Fibroblast of the aortic adventitia (primary cell): ENCODE measurements at places on chromosomes 7 and 10. TPM values are rescaled to one million over a fixed set of nuclear protein-coding genes. Genes with fewer than 3 reads are reported as not detected.
A peak's percentile ranks its signal among the peaks of the same experiment; 100 is the strongest.

SH2D4B gene
- total RNA-seq, result not detected in 2 replicates

COL1A2 gene
- 4,453 and 32,213 TPM in 2 replicates for total RNA-seq

EVX1 gene
- not detected in 2 replicates for total RNA-seq

FAM25A gene
- not detected in 2 replicates for total RNA-seq

PAPOLB gene
- total RNA-seq, result 0.18 TPM in 1 of 2 replicates, not detected in the other

DNA sequence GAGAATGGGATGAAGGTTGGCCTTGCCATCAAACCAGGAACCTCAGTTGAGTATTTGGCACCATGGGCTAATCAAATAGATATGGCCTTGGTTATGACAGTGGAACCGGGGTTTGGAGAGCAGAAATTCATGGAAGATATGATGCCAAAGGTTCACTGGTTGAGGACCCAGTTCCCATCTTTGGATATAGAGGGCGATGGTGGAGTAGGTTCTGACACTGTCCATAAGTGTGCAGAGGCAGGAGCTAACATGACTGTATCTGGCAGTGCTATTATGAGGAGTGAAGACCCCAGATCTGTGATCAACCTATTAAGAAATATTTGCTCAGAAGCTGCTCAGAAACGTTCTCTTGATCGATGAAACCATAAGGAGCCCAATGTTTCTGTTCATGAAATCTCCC, 637 bp downstream of the RPEL1 start:
- DNase-seq, result no peak

GRCh38 chr7:150852371-150852905, at the start of gene AOC1:
TSS of gene AOC1 (plus strand) at chr7:150852517. CDS start at chr7:150856471, 3,954 bp downstream.
- DNase-seq, result no peak

GRCh38 chr7:136033413-136034031, 56.4 kb upstream of the MTPN start:
- no peak for DNase-seq

DNA sequence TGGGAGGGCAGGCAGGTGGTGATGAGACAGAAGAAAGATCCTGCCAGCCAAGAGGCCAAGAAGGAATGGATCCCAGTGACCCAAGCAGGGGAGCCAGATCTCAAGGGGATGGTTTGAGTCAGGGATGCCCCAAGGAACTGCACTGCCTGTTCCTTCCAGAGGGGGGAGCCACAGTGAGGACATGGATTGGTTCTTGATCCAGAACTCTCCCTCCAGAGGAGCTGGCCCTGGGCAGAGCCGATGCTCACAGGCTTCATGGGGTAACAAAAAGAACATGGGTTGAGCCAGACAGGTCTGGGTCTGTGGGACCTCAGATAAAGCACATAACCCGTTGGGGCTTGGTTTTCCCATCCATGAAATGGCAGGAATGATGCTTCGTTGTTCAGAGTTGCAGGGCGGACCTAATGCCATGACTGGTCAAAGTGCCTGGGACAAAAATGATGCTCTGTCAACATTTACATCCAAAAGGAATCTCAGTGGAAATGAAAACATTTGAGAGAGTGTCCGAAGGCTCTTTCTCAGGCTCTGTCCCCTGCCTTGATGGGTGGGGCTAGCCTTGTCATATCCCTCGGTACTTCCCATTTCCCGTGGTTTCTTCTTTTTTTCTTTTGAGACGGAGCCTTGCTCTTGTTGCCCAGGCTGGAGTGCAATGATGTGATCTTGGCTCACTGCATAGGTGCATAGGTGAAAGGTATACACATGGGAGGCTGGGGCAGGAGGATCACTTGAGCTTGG, 4.7 kb upstream of the DENND2A start:
- DNase-seq, result no peak

DNA sequence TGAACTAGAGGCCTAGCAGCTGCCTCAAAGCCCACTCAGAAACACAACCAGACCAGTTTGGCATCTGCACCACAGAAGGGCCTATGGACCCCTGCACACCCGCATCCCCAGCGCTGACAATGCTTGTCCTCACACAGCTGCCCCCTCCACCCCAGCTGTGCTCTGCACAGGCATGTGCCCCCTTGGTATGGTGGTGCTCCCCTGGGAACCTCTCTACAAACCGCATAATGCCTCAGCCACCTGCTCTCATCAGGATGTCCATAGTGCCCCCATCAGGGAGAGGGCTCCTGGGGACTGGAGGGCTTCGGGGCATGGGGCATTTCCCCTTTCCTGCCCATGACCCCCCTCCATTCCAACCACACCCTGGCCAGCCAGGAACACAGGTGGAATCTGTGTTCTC, 347.5 kb downstream of the GRID1 start:
- no peak for DNase-seq

- DNase-seq, result no peak
These were observed 8.0 kb upstream of the MNX1 start for GRCh38 chr7:157018328-157018996.

DNA sequence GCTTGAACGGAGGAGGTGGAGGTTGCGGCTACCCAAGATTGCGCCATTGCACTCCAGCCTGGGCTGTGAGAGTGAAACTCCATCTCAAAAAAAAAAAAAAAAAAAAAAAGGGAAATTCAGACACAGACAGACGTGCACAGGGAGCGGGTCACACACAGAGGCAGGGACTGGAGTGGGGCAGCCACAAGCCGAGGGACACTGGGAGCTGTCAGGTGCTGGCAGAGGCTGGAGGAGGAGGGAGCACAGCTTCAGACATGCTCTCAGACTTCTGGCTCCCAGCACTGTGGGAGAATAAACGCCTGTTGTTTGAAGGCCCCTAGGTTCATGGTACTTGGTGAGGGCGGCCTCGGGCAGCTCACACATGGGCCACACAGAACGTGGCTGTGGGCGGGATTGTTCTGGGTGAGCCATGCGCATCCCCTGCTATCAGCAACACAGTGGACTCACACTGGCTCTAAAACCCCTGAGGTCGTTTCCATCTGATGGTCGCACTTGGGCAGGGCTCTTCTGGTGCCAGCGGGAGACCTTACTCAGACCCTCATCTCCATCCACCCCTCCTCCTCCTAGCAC, 375.9 kb downstream of the DNAJB6 start:
- DNase-seq, result no peak

DNA sequence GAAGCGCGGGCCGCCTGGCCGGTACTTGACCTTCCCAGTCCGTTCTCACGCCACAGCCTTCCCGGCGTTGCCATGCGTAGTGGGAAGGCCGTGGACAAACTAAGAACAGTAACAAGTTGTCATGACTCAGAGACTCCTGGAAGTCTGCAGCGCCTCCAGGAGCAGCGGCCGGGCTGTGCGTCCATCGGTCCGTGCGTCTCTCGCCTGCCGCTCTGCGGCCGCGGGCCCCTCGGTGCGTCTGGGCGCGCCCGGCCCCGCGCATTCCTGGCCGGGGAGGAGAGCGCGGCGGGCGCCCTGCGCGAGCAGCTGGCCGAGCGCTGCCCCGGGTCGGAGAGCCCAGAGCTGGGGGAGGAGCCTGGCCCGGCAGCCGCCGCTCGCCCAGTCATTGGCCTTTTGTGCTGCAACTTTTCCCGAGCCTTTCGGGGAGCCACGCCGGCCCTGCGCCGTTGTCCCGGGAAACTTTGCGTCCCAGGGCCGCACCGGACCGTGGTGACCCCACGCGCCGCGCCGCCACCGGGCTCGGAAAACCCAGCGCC, 123.7 kb downstream of the TACC2 start:
- peak; percentile 95 for DNase-seq

- DNase-seq, result no peak
These were observed 21.9 kb upstream of the CREB5 start for GRCh38 chr7:28390426-28390825.
